ENCODE measurements at places on chromosomes 11 and 22.

- no peak for DNase-seq
Observed at GRCh38 chr11:40975076-40975475, 484.4 kb downstream of the LRRC4C start.

- DNase-seq = no peak
Observed at GRCh38 chr11:44421090-44421675, 111.2 kb upstream of the ALX4 start.

- DNase-seq = no peak
Observed at GRCh38 chr11:36453678-36454077, 56.4 kb downstream of the TRAF6 start.

- DNase-seq = no peak
Observed at GRCh38 chr11:127624306-127624856, 623.8 kb upstream of the KIRREL3 start.

DNA sequence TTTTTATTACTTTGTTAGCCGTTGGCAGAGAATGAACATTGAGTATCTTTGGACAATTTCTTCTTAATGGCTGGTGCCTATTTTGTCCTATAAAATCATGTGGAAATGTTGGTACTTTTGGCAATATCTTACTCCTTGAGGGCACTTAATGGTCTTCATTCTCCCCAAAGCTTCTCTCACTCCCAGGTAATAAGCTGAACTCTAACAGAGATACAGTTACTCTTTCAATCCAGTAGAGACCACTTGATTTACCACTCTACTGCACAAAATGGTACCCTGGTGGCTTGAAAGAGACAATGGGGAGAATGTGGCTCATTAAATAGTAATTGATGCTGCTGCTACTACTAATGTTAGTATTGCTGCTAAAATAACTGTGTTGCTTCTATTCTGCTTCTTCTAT lies 53.0 kb downstream of the MAML2 start:
- DNase-seq = no peak

DNA sequence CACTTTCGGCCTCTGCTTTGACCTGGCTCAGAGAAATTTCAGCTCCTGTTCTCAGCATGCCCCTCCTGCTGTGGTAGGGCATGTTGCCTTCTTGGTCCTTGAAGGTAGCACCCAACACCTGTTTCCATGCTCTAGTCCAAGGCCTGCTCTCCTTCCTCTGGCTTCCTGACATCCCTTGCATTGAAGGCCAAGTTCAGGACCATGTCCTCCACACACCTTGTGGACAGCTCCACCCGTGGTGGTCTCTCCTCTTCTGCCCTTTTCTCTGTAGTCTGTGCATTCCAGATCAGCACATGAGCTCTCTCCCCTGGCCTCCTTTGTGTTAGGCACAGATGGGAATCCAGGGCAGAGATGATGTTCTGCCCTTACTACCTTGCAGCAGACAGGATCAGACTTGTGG lies 225.3 kb downstream of the ADAMTS15 start:
- DNase-seq = no peak

DNA sequence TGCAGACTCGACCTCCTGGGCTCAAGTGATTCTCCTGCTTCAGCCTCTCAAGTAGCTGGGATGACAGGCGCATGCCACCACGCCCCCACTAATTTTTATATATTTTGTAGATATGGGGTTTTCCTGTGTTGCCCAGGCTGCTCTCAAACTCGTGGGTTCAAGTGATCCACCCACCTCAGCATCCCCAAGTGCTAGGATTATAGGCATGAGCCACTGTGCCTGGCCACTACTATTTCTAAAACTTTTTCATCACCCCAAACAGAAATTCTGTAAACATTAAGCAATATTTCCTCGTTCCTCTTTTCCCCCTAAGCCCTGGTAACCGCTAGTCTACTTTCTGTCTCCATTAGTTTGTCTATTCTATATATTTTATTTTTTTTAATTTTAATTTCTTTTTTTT lies 9.0 kb upstream of the ATG16L2 start:
- no peak for DNase-seq

All from effector CD4-positive, alpha-beta T cell (primary cell).